ENCODE measurements at places on chromosomes 1 and 21.

DNA sequence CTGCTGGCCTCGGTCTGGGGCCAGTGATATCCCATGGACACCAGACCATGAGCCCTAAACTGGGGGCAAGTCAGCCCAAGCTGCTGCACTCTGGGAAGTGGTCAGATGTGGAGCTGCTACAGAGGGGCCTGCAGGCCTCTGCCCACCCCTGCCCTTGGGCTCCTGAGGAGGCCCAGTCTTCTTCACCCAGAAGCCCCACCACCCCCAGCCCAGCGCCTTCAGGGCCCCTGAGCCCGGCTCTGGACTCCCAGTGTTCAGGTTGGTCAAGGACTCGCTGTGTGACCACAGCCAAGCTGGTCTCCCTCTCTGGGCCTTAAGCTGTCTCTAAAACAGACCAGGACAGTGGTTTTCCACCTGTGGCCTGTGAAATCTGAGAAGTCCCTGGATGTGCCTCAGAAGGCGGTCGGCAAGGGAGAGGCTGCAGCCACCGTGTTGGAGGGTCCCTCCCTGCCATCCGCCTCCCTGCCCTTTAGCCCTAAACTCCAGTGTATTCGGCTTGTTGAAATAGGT is 79.7 kb upstream of the TMEM51 start:
- no peak for DNase-seq

DNA sequence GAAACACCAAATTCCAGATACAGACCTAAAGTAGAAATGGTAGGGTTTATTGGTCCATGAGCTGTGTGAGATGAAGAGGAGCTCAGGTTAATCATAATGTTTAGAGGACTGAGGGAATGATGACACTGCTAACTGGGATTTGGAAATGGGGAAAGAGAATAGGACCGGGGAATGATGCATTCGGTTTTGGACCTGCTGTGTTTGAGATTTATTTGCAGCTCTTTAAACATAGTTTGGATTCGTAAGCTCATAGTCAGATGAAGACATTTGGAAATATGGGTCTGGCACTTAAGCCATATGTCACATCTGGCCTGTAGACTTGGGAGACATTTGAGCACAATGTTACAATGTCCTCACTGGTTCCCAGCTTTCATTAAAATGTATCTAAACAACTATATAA is 127.9 kb upstream of the DUSP10 start:
- no peak for DNase-seq

DNA sequence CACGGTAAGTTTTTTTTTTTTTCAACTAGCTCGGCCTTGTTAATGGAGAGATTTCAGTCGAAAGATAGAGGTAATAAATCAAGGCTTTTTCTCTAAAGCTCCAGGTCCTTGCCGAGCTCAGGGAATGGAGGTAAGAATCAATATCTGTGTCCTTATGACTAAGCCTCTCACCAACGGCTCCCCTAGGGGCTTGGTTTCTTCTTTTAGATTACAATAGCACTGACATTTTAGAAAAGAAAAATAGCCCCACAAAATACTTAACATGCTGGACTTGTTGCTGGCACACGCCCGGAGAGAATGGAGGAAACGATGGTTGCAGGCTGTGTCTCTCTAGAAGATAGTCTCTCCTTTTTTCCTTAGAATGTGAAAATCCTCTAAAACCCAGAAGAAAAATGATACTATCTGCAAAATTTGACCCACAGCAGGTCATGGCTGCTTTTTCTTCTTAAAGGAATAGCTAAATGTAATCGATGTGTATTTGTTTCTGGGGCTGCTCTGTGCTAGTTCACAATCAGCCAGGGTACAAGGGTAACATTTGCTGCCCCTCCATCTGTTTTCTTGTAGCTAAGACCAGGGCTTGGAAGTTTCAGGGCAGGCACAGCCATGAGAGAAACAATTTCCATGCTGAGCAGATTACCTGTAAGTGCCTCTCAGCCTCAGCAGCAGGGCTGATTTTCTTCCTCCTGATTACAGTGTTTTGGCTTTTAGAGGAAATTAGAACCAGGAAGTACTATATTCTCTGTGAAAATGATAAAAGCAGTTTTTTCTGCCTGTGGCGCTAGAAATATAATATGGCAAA is 86.2 kb upstream of the GNG12 start:
- DNase-seq, result no peak

GRCh38 chr21:41378849-41379248 is 17.0 kb downstream of the MX2 start:
- DNase-seq, result no peak

- no peak for DNase-seq
Measured at GRCh38 chr1:247043406-247043805, 35.2 kb downstream of the ZNF670 start.

DNA sequence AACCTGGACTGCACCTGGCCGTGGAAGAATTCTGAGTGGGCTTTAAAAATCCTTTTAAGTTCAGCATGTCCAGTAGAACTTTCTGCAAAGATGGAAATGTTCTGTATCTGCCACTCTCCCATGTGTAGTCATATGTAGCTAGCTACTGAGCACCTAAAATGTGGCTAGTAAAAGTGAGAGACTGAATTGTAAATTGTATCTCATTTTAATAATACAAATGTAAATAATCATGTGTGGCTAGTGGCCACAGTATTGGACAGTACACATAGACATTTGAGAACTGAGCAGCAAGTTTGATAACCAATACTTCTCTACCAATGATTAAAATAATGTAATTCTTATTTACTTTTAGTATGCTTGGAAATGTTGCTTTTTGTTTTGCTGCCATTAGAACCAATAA is 57.3 kb downstream of the PHACTR4 start:
- no peak for DNase-seq

DNA sequence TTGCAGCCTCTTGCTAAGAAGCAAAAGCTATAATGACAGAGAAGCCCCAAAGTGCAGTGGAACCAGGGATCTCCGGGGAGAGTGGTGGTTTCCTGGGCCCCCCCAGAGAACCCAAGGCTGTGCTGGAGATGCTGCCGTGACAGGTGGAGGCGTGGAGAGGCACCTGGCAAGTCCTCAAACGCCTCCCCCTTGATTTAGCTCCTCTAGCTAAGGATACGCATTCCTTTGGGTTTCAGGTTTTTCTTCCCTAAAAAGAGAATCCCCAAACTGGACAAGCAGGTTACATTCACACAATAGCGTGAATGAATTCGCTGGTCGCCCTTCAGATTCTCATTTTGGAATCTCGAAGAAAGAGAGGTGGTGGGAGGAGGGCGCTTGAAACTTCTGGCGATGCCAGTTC is 853 bp upstream of the ATP1A1 start:
- DNase-seq, result no peak

DNA sequence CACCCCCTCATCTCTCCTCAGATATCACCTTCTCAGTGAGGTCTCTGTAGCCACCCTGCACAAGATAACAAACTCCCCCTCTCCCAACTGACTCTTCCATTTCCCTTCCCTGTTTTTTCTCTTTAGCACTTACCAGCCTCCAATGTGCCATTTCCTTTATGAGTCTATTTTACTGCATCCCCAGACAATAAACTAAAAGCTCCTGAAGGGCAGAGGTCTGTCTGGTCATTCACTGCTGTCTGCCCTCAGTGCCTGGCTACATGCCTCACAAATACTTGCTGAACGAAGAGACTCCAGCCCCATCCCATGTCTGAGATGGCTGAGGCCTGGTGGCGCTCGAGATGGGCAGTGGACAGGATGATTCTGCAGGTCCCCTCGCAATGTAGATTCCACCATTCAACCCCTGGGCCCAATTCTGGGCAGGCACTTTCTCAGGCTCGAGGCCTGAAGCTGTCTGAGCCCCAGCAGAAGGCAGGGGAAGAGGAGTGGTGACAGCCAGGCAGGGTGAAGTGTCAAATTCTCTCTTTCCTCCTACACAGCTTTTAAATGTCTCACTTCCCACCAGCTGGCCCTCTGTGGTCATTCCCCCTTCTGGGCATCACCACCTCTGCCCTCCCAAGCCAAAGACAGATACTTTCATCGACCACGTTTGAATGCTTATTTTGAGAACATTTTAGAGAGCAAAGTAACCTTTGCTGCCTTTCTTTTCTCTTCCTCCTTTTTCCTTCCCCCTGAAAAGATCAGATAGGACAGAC is 6.6 kb downstream of the LRRN2 start:
- DNase-seq, result no peak

DNA sequence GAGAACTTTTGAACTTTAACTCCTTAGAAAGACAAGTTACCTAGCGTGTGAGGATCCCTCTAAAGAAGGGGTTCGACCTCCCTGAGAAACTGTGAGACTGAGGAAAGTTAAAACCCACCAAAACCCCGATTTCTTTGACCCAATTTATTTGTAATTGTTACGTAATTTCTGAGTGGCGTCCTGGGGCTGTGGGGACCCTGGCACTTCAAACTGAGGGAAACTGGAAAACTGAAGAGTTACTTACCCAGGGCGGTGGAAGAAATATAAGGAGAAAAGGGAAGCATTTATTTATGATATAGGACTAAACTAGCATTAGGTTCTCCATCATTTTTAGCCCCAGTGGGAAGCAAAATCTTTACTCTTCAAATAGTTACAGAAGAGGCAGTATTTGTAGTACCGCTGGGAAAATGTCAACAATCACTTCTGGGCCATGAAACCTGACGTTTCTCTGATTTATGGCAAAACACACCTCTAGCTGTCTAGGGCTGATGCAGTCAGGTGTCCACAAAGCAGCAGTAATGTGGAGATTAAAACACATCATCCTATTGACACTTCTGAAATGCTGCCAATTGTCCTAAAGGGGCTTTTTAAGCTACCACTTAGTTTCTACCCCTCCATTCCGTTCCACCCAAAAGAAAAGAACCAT is 430 bp downstream of the S100B start:
- no peak for DNase-seq

- DNase-seq, result no peak
Measured at GRCh38 chr1:203305809-203306088, 430 bp downstream of the BTG2 start.

DNA sequence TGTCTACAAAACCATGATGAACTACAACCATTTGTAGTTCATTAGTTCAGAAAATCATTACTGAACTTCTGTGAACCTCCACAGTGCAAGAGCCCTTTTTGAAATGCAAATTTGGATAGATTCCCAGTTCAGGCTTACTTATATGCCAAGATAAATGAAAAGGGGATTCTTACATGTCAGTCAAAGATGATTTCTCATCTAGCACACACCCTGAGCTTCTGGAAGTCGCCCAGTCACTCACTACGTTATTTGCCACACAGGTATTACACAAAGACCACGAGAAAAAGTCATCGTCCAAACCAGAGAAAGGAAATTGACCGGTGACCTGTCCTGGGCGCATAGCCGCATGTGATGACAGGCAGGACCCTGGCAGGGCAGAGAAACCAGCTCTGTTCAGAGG is 41.8 kb downstream of the ETS2 start:
- no peak for DNase-seq

- peak; percentile 54 for DNase-seq
Measured at GRCh38 chr1:19240673-19241538, 10.4 kb downstream of the EMC1 start.

GRCh38 chr21:46210378-46211136 is 18.0 kb downstream of the LSS start:
- no peak for DNase-seq

DNA sequence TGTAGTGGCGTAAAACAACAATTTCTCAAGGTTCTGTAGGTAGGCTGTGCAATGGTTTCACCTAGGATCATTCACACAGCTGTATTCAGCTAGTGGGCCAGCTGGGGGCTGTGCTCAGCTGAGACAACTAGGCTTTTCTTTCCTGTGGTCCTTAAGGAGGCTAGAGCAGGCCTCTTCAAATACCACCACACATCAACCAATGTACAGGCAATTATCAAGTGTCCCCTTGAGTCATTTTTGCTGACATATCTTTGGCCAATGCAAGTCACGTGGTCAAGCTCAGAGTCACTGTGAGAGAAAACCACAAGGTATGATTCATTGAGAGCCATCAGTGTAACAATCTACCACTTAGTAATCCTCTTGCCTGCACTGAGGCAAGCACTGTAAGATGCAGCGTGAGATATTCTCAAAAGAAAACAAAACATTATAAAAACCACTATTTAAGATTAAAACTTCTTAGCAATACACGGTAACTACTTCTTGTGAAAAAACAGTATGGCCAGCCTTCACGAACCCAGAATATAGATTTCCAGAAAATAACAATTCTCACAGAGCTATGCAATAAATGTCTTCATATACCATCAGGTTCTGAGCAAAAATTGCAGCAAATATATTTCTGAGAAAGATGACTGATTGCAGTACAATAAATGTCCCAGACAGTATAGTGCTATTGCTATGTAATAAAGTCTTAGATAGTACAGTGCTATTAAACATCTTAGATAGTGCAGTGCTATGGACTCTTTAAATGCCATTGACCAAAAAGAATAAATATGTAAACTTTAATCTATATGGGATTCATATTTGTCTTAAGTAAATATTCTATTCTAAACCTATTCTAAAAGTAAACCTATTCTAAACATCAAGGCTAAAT is 55.3 kb downstream of the NME7 start:
- no peak for DNase-seq

DNA sequence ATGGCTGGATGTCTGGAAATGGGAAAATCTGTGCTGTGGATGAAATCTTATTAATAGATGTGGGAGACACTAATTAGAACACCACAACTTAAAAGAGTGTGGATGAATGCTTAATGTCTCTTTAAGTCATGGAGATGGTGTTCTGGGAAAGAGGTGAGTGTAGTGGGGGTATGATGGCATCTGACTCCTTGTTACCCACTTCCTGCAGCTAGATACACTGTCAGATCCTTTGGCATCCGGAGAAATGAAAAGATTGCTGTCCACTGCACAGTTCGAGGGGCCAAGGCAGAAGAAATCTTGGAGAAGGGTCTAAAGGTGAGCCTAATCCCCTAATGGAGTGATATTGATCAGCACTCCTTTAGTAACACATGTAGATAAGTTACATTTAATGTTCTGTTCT is 2.0 kb downstream of the RPL11 start:
- no peak for DNase-seq

GRCh38 chr21:44760376-44760775 is 41.2 kb downstream of the UBE2G2 start:
- DNase-seq, result no peak

- no peak for DNase-seq
Measured at GRCh38 chr1:157086299-157086698, 13.3 kb downstream of the ETV3L start.

DNA sequence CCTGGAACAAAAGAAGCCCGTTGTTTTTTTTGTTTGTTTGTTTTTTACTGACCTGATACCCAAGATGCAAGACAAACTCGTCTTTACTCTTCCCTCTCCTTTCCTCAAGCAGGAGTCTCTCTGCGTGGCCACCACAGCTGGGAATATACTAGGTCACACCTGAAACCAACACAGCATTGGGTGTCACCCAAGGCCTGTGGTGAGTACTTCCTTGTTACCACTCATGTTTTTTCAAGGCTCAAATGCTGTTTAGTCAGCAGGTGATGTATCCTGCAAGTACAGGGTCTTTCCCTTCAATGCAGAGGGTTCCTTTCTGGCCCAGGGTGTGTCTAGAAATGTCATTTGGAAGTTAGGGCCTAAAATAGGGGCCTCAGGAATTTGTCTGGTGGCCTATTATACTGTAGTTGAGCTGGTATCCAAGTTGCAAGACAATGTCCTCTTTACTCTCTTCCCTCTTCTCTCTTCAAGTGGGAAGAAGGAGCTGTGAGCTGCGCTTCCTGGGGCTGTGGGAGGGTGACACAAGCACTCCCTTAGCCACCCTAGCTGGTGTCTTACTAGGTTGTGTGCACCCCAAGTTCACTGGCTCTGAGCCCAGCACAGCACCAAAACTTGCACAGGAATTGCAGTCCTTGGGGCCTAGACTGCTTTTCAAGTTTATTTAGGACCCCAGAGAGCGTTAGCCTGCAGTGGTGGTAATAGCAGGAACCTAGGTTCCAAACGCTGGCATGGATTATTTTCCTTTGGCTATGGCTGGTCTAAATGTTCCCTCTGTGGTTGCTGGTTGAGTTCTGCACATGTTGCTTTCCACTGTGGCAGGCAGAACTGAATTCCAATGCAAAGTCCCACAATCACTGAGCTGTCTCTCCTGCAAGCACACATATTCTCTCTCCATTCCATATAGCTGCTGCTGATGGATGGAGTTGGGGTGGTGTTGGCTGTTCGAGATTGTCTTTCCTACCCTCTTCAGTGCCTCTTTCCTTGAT is 91.4 kb upstream of the LYPLAL1 start:
- no peak for DNase-seq

Measured in stimulated activated CD4-positive, alpha-beta T cell treated with anti-CD3 and anti-CD28 coated beads, Interleukin-1b, Interleukin-23, amount 100 ng/mL, for 1 hour (primary cell).